ENCODE measurements at places on chromosomes 13 and 19.

DNA sequence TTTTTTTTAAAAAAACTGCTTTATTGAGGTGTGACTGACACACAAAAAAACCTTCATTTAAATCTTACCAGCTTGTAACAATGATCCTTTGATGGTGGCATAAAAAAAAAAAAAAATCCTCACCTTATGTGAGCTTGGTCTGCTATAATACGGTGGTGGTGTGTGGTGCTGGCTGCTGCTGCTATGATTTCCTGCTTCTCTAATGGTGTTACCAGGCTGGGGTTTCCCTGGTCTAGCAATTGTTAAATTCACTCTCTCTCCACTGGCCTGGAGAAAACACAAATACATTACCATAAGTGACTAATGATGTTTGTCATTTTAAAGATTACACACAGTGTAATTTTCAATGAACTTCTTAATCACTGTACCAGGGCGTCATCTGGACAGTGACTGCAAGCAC, 60.6 kb downstream of the LNX2 start:
- no peak for DNase-seq

- no peak for DNase-seq
These were observed 327.8 kb downstream of the SUCLA2 start for GRCh38 chr13:47673009-47673850.

DNA sequence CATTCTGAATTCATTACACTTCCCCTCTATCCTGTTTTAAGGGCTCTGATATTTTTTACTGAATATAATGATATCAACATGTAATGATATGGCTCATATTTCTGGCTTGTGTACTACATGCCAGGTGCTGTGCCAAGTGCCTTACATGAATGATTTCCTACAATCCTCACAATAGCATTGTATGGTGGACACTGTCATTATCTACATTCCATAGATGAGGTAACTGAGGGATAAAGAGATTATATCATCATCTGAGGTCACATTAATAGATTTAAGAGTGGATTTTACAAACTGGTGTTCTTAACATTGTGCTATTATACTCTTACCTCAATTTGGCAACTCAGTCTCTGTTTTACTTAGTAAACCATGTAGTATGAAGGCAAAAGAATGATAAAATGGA, 502.0 kb downstream of the LIG4 start:
- DNase-seq = no peak

DNA sequence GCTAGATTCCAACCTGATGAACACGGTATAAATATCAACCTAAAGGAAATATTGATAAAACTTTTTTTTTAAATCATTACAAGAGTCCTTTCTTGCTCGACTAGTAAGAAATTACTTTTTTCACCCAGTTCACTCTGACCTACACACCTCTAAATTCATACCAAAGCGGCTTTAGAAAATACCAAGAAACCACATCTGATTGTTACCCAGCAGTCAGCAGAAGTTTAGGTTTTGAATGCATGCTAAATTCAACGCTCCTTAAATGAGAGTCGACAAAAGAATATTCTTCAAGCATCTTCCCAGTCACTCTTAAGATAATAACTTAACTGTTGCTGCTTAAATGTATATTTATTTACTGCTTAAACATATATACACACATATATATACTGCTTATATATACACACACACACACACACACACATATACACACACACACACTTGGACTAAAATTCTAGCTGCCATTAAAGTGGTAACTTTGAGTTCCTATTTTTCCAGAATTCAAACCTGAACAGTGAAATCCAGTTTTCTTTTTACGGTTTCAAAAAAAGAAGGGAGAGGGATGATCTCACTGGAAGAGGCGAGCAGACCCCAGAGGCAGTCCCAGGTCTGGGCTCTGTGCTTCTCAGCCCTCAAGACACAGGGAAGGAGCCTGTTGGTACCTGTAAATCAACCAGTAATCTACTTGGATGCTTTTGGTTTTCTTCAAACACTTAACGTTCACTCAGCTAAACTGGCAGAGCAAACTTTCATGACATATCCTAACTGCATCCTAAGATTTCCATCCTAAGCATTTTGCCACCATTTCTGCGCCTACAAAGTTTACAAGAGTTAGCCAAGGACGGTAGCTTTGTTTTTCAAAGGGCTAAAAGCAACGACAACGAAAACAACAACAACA, 1.7 kb downstream of the STK24 start:
- no peak for DNase-seq

DNA sequence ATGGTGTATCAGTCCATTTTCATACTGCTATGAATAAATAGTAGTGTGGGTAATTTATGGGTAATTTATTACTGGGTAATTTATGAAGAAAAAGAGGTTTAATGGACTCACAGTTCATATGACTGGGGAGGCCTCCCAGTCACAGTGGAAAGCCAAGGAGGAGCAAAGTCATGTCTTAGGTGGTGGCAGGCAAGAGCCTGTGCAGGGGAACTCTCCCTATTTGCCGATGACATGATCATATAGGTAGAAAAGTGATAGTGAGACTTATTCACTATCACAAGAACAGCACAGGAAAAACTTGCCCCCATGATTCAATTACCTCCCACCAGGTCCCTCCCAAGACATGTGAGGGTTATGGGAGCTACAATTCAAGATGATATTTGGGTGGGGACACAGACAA, 1137.7 kb downstream of the UQCRFS1 start:
- DNase-seq = no peak

- DNase-seq = peak; percentile 63
These were observed at the start of gene ZBTB7A for GRCh38 chr19:4066682-4067395. TSS of gene ZBTB7A (minus strand) at chr19:4066899. CDS start at chr19:4055232, 11,667 bp downstream.

DNA sequence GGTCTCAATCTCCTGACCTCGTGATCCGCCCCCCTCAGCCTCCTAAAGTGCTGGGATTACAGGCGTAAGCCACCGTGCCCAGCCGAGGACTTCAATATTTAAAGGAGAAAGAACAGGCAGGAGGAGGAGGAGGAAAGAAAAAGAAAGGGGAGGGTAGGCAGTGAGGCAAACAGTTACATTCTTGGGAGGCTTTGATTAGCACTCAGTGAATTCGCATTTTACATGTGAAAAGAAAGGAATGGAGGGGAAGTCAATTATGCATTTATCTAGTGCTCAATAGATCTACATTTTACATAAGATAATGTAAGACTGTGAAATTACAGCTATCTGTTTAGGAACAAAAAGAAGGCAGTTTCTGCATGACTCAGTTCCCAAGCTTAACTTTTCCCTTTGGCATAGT, 30.9 kb upstream of the CXCL17 start:
- no peak for DNase-seq

- no peak for DNase-seq
These were observed 1200.7 kb downstream of the SLITRK1 start for GRCh38 chr13:82681535-82681934.

GRCh38 chr19:41398050-41398418, 416 bp downstream of the BCKDHA start:
- no peak for DNase-seq

DNA sequence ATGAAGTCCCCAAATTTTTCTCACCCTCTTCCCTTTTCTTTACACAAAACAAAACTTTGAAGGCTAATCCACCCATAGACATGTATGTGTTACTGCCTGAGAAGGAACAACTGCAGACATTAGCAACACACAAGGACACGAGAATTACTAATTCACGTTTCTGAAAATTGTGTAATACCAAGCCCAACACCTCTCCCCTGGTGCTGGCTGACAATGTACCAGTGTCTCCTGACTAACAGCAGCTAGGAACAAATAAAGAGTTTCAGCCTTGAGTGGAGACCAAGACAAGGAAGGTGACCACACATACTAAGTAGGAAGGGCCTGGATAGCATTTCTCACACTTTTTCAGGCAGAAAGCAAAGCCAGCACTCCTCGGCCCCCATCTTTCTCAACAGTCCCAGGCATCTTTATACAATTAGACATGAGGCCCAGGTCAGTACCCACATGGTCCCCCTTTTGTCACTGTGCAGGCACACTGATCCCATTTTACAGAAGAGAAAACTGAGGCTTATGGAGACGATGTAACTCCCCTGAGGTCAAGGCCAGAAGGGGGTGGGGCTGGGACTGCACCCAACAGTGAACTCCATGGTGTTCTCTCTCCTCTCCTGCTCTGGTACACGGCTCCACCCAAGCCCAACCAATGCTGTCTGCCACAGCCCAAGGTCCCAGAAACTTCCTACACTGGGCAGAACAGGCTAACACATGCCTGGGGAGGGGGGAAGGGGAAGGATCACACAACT, 8.7 kb downstream of the BRD4 start:
- DNase-seq = no peak

GRCh38 chr19:50340331-50340730, 11.2 kb upstream of the KCNC3 start:
- DNase-seq = no peak

DNA sequence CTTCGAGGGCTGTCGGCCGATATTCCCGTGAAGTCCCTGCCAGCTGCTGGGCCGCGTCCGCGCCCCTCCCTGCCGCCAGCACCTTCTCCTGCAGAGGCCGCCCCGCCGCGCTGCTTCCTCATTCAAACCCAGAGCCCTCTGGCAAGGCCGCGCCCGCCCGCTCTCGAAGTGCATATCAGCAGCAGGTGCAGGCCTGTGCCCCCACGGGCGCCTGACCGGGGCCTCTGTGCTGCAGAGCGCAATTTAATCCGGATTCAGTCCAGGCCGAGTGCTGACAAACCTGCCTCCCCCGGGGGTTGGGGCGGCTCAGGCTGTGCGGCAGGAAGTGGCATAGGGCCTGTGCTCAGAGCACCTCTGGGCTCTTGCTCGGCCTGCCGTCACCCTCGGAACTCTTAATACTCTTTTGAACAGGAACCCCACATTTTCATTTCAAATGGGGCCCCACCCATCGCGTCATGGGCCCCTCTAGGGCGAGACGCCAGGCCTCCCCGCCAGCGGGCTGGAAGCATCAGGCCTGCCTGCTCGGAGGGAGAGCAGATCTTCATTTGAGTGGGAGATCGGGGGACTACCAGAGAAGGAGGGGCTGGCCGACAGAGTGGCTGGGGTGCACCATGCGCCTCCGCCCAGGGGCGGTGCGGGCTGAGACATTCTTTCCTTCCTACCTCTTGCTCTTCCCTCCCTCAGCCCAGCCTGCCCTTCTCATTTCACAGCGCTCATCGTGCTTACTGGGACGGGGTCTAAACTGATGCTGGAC, 125.7 kb downstream of the TNFRSF19 start:
- peak; percentile 37 for DNase-seq

DNA sequence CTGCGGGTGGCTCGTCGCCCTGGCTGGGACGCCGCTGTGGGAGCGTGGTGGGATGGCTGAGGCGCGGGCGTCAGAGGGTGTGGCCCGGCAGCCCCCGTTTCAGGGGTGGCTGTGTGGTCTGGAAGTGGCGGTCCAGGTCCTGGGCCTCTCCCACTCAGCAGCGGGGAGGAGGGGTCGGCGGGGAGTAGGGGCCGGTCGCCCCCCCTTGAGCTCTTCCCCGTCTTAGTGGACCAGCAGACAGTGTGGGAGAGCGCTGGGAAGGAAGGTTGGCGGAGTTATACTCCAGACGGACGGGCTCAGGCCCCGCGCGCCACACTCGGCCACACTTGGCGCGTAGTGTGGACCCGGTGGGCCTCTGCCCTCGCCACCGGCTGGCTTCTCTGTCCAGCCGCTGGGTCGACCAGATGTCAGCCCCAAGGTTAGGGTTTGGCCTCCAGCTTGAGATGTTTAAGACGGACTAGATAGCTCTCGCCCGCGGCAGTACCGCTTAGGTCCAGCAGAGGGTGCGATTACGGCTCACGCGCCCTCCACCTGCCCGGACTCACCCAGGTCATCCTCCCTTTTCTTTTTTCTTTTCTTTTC, 21.7 kb upstream of the ZNF429 start:
- peak; percentile 40 for DNase-seq

GRCh38 chr19:33794683-33795369, 1.8 kb upstream of the KCTD15 start:
- DNase-seq = no peak

DNA sequence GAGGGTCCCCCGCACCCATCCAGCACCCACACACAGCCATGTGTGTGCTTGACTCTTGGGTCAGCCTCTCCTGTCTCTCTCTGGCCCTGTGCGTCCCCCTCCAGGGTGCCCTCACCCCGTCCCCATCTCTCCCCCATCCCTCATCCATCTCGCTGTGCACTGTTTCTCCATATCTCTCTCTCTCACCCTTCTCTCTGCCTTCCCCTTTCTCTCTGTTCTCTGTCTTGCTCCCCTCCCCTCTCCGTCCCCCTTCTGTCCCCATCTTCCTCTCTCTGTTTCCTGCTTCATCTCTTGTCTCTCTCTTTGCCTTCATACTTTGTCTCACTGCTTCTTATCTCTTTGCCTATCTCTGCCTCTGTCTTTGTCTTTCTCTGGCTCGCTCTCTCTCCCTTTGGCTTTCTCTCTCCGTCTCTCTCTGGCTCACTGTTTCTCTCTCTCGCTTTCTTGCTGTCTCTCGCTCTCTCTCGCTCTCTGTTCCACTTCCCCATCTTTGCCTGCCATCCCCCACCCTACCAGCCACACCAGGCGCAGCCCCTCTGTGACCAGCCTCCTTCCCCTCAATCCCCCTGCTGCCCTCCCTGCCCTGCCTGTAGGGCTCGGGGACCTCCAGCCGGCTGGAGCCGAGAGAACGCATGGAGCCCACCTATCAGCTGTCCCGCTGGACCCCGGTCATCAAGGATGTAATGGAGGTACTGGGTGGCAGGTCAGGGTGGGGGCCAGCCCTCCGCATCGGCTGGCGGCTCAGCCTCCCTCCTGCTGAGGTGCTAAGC, 8.9 kb downstream of the STXBP2 start:
- no peak for DNase-seq

- no peak for DNase-seq
These were observed 1.7 kb upstream of the SERTAD3 start for GRCh38 chr19:40445780-40446262.

DNA sequence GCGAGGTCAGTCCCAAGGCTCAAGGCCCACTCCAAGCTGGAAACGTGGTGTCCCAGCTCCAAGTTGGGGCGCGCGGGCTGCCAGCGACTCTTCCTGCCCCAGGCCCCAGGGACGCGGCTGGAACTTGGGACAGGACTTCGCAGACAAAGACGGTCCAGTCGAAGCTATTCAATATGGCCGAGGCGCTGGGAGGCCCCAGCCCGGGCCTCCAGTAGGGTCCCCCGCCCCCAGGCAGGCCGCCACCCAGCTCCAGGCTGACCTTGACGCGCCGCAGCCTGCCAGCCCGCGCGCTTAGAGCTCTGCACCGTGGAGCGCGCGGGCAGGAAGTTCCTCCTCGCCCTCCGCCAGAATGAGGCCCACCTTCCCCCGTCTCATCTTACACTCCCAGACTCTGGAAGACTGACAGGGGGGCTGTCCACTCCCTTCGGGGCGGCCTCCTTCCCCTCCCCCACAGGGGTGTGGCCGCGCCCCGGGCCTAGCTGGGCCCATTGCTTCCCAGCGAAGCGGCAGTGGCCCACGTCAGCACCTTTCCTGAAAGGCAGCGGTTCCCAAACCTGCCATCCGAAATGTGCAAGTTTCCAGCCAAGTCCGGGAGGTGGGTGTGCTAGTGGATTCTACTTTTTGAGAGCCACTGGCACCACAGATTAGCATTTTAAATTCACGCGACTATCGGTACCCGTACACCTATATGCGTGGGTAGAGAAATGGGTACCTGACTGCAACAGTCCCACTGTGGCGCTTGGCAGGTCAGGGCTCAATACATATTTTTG, at the start of gene CCDC8:
Gene CCDC8 (minus strand): TSS at position 303 of the 770 bp plus-strand sequence. CDS start 754 bp downstream, outside the sequence.
- no peak for DNase-seq

DNA sequence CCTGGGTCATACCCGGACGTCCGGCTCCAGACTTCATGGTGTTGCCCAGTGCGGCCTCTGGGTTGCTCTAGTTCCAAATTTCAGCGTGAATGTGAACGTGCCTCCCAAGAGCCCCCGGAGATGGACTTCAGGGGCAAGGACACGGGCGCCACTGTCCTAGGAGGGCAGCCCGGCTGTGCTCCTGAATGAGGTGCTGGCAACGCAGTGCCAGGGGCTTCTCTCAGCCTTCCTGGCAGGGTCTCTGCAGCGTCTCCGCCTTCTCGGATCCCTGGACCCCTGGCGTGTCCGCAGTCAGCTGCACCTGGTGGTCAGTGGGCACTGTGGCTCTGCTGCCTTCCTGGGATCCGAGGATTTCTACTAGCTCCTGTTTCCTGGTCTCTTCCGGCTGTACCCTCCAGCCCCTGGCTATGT, 101.7 kb upstream of the MCF2L start:
- no peak for DNase-seq
